ENCODE measurements at places on chromosomes 1 and 21.

DNA sequence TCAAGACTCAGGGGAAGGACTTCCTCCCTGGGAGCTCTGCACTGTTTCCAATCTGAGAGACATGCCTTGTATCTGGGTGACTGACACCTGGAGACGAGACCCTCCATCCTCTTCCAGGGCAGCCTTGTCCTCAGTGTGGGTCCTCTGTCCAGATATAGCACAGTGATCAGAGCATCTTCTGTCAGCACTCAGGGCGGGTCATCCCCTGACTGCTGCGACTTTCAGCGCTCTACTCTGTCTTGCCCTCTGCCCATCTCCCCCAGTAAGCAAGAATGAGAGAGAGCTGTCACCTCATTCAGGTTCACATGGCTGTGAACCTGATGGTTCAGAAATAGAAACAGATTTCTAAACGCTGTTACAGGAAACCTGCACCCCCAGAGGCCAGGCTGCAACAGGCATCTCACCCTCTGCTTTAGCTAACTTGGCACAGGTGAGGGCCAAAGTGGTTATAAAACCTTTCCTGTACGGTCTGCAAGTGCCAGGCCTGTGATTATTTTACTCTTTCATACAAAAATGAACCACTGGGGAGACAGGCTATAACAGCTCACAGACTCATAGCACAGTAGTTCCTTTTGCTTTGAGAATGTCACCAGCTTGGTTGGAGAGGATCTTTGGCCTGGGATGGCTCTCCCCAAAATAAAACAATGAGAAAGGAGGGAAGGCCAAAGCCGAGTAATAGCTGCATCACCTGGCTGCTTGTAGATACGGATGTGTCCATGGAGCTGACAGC, 11.4 kb upstream of the TENT5C start:
- no peak for DNase-seq

DNA sequence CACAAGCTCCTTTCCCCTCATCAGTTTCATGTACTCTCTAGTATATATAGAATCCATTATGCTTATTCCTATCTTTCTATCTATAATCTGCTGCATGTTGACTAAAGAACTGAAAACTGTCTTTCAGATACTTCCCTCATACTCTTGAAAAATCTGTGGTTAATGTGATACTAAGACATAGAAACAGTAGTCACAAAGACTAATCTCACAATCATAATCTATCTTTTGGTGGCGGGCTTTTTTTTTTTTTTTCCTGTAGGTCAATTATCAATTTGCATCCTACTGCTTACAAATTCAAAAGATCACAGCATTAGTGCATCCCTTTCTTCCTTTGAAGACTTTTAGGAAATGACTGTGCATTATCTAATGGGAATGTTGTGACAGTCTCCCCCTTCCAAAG, 4.7 kb downstream of the UBR4 start:
- DNase-seq = no peak

DNA sequence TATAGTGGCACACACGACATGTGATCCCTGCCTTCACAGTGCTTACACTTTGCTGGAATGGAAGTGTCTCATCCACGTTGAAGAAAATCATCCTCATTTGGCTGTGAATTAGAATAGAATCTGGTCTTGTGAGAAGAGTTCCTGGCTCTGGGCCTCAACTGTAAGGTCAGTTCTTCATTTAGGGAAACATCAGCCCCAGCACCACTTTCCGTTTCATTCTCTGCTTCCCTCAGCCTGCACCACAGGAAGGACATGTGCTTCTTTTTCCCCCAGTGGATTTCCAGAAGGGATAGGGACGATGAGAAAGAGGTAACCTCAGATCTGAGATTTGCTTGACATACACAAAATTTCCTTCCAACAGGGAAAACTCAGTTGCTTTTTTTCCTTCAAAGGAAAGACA, 3.7 kb upstream of the ALX3 start:
- DNase-seq = no peak

GRCh38 chr1:204406621-204407020, 5.0 kb downstream of the PPP1R15B start:
- no peak for DNase-seq

DNA sequence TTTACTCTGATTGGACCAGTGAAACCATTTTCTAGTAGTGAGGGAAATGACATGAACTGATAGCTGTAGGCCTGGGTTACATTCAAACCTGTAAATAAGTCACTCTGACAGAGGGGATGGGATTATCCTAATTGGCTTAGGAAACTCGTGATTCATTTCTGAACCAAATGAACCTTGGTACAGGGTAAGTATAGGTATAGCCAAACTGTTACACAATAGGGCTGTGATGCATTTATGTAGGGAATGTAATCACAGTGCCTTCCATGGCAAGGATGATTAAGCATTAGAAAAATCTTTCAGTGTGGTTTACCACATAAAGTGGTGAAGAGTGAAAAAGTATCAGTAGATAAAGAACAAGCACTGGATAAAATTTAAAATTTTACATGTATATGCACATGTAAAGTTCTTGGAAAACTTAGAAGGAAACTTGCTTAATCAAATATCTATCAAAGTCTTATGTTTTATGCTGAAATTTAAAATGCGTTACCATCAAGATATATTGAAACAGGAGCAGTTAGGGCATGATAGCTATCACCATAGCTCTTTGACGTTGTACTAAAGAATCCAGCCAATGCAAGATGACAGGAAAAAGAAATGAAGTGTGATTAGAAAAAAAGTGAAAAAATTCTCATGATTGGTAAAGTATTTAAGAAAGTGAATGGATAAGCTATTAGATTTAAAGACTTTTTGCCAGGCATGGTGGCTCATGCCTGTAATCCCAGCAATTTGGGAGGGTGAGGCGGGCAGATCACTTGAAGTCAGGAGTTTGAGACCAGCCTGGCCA, 63.0 kb downstream of the RABGAP1L start:
- DNase-seq = no peak

DNA sequence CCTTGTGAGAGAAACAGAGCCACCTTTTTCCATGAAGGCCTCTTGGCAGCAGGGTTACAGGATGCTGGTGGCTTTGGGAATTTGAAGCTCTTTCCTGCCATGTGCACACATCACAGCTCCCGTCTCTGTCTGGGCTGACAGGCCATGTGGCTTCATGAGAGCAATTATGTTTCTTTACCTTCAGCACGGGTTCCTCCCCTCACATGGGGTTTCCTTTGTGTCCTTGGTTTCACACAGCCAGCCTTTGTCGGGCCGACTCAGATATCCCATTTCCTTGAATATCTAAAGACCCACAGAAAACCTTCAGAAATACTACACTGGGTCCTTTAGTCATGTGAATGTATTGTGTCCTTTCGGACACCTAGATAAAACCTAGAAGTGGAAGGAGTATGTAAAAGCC, 7.1 kb downstream of the CLIC6 start:
- DNase-seq = no peak

GRCh38 chr1:46749921-46750404, 31.0 kb upstream of the EFCAB14 start:
- no peak for DNase-seq

DNA sequence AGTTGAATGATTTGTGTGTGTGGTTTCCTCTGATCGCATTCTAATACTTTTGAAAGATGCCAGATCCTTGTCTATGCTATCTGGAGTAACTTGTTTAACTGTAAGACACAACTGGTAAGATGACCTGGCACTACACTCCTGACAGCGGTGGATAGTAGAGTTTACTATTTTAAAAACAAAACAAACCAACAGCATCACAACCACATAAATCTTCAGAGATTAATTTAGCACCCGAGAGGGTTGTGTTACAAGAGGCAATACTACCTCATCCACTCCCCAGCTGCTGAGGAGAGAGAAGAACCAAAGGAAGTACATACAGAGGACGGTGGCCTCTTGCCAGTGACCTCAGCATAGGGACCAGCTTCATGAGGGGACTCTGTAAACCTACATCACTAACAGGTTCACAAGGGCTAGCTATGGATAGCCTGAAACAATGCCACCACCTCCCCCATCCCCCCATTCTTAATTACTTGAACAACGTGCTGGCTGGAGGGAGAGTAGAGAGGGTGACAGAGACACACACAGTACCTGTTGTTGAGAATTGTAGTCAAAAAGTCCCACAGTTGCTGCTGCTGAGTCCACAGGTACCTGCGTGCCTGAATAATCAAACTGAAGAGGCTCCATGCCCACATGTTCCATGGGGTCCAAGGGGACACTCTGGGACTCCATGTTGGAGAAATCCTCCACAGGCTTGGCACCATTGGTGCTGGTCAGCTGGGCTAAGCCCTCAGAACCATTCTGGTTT, 73.5 kb downstream of the PUM1 start:
- DNase-seq = no peak

- no peak for DNase-seq
These were observed 481.1 kb downstream of the PTBP2 start for GRCh38 chr1:97202481-97203380.

DNA sequence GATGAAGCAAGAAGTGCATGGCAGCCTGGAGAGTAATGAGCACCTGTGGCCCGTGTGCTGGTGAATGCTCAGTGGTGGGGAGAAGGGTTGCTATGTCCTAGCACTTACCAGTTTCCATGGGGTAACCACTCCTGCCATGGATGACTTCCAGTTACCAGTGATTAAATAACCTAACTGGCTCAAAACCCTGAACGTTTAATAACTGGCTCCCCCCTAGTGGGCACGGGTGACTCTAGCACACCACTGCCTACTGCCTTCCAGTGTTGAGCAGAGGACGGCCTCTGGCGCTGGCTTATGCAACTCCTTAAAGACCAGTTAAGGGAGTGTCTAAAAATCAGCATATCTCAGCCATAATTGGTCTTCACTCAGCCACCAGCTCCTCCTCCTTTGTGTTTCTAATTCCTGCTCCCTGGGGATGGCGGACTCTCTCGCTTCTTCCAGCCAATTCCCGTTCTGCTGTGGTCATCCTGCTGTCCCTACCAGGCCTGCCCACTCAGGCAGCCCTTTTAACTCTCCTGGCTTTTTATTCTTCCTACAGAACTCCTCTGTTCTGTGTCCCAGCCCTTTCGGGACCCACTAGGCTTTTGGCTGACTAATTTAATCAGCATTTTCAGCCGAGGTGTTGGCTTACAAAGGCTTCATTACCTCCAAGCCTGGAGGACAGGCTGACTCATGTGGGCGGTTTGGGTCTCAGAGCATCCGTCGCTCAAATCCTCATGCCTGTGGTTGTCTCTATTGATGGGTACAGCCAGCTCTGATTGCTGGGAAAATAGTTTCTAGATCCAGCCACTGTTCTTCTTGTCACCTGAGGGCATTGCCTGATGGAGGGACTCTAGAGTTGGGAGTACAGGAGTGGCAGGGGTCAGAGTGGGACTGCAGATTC, 332.4 kb downstream of the CAMTA1 start:
- DNase-seq = no peak

- DNase-seq = no peak
These were observed 8.2 kb upstream of the FNDC7 start for GRCh38 chr1:108704496-108704895.

GRCh38 chr21:45231705-45232104, 56.0 kb downstream of the POFUT2 start:
- DNase-seq = no peak

DNA sequence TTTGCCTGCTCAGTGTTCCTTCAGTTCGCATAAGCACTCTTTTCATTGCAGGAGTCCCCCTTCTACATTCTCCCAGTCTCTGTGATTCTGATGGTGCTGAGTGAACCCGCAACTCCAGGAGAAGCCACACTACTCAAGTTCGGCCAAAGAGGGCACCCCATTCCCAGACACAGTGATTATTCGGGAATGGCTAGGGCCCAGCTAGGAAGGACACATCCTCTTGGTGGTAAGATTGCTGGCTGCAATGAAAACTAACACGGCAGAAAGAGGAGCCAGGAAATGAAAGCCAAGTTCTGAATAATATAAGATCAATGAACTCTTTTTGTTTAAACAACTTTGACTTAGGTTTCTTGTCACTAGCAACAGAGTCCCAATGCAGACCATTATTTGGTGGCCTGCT, 14.9 kb downstream of the CREG1 start:
- DNase-seq = no peak

DNA sequence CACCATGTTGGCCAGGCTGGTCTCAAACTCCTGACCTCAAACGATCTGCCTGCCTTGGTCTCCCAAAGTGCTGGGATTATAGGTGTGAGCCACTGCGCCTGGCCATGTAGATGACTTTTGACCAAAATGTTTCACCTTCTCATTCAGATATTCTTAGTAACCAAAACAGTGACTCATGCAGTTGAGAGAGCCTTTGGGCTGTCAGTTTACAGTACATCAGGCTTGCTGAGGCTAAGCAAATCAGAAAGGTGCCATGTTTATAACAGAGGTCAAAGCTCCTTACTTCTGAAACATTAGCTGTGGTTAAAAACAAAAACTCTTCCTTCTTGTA, 21.0 kb downstream of the CNIH4 start:
- no peak for DNase-seq

DNA sequence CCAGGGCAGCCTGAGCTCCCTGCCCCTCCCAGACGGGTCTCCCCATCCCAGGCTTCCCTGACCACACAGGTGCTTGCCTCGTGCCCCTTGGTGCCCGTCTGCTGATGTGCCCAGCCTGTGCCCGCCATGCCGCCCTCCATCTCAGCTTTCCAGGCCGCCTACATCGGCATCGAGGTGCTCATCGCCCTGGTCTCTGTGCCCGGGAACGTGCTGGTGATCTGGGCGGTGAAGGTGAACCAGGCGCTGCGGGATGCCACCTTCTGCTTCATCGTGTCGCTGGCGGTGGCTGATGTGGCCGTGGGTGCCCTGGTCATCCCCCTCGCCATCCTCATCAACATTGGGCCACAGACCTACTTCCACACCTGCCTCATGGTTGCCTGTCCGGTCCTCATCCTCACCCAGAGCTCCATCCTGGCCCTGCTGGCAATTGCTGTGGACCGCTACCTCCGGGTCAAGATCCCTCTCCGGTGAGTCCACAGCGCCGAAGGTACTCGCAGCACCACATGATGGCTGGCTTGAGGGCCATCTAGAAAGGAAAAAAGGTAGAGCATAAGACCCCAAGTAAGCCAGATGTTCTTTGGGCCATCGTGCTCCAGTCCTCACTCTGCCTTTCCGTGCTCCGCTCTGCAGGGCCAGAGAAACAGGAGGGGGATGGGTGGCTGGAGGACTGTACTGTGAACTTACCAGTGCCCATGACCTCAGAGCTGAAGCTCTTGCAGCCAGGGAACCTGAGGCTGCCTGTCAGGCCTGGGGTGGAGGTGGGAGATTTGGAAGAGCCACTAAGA, 1.4 kb downstream of the ADORA1 start:
- DNase-seq = no peak

DNA sequence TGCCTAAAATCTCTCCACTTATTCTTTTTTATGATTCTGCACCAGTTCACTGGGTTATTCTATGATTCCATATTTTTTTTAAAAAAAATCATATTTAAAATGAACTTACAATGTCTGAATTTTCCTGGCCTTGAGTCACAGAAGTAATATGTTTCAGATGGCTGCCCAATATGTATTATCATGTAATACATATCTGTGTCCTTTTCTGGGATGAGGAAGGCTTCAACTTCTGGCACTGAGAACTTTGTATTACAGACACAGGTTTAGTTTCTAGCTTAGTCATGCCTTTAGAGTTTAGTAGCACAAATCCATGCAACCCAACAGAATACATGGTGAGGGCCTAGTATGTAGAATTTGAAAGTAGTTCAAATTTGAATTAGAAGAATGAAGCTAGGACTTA, 7.8 kb upstream of the HSD17B7 start:
- DNase-seq = no peak

DNA sequence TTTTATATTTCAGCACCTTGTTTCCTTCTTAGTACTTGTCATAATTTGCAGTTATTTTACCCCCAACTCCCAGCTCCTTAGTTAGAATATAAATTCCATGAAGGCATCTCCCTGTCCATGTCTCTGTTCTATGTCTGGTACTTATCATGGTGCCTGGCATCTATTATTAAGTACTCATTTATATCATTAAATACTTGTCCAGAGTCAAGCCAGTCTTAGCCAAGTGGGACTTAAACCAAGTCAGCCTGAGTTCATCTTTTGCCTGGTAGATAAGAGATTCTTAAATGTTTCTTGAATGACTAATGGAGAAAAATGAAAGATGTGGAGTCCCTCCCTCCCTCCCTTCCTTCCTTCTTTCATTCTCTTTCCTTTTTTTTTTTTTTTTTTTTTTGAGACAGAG, 9.4 kb downstream of the SLC25A44 start:
- no peak for DNase-seq

All from stimulated activated CD4-positive, alpha-beta T cell treated with anti-CD3 and anti-CD28 coated beads, Interleukin-15, amount 100 ng/mL, for 1 hour (primary cell).